ENCODE measurements at places on chromosomes 16 and 17. TPM values are rescaled to one million over a fixed set of nuclear protein-coding genes. Genes with fewer than 3 reads are reported as not detected.
A peak's percentile ranks its signal among the peaks of the same experiment; 100 is the strongest.

Gene PIRT
- not detected for total RNA-seq

Gene CHST5
- not detected for total RNA-seq

Gene REXO5
- total RNA-seq, result 33.5 TPM

Gene DHRS7C
- total RNA-seq, result not detected

Gene FBF1
- total RNA-seq, result 20.7 TPM

Gene NPIPB8
- total RNA-seq, result 0.34 TPM

Gene ACSM2A
- not detected for total RNA-seq

Gene MYL11
- 7.2 TPM for total RNA-seq

Gene LPO
- not detected for total RNA-seq

Gene VWA3A
- total RNA-seq, result not detected

Gene TPSG1
- not detected for total RNA-seq

Gene CHD9NB
- 1.8 TPM for total RNA-seq

Gene PLLP
- total RNA-seq, result not detected

DNA sequence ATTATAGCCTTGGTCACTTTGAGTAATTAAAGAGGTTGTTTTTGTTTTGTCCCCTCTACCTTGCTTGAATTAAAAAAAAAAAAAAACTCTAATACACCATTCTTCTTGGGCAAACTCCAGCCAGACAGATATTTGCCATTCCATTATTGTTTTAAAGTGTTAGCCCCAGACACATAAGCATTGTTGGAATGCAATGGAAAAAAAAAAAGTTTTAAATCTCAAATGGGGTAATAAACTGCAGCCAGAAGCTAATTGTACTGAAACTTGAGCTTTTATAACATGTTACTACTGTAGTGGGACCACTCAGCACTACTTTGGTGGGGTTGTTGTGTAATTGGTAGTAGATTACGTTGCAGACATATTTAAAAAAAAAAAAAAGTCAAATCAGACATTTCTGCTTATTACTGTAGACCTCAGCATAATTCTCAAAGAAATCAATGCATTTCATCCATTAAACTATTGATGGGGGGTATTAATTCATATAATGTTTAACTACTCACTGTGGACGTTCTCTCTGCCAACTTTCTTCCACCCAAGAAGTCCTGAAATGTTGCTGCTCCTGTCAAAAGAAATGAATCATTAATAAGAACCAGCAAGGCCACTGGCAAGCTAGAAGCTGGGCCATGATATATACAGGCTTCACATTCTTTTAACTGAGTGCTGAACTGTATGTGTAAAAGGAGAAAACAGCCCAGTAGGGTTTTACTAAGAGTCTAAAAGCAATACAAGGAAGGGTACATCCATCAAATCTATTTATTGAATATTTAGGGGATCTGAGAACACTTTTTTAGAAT is 626.6 kb upstream of the SOX9 start:
- no peak for DNase-seq

DNA sequence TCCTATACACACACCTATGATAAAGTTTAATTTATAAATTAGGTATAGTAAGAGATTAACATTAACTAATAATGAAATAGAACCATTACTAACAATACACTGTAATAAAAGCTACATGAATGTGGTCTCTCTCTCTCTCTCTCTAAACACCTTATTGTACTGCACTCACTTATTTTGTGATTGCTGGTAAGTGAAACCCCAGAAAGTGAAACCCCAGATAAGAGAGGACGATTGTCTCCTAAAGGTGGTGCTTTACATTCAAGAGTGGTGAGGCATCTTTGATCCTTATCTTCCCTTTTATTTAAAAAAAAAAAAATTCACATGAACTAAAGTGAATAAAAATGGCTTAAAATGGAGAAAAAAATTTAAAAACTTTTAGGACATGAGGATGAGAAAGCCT is 80.1 kb upstream of the TRAP1 start:
- no peak for DNase-seq

DNA sequence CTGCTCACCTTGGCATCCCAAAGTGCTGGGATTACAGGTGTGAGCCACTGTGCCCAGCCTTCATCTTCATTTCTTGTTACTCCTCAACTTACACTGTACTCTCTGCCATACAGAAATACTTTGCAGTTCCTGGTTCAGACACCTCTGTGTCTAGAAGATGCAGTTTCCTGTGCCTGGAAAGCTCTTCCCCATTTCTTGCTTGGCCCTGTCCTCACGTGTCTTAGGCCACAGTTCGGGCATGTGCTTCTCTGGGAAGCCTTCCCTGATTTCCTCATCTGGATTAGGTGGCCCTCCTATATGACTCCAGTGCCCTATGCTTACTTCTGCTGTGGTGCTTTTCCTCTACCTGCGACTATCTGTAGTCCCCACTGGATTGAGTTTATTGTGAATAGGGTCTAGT is 26.5 kb upstream of the CDR2 start:
- DNase-seq, result no peak

GRCh38 chr17:50768346-50768761 is 1.0 kb upstream of the ANKRD40CL start:
- no peak for DNase-seq

DNA sequence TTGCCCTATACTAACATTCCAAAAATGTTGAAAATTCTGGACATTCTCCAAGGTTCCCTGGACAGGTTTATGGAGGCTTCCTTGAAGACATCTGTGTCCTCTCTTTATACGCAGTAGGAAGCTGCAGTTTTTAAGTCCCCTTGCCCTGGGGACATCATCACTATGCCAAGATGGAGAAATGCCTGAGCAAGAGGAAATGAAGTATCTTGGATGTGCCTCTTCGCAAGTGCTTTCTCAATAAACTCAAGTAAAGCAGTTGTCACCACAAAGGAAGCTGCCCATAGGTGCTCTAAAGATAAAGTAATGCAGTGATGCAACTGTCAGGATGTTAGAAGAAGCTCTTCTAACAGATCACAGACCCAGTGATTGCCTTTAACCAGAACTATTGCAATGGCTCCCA is 71.0 kb downstream of the CDYL2 start:
- no peak for DNase-seq

GRCh38 chr17:41002814-41003213 is 3.1 kb upstream of the KRTAP3-2 start:
- peak; percentile 47 for DNase-seq

- DNase-seq, result no peak
These were observed 7.0 kb upstream of the TRIM47 start for GRCh38 chr17:75885431-75885830.

DNA sequence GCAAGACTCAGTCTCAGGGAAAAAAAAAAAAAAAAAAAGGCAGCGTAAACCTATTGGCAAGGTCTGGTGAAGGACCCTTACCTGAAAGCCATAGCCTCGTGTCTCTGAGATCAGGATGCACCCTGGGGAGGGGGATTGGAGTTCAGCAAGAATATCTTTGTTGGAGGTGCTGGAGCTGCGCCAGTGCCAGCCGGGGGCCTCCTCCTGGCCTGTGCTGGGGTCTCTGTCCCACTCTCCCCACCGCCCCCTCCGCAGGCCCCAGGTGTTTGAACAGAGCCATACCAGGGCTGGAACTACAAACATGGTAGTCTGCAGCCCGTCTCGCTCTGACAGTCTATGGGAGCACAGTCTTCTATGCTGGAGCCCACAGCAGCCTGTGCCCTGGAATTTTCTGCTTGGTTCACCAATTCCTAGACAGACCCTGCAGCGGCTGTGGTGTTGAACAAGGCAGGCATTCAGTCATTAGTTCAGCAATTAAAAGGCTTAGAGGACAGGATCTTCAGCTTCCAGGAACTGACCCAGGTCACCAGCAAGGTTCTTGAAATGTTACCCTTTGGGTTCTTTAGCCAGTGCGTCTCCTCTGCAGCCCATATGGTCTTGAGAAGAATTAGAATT is 42.2 kb upstream of the KIFC3 start:
- DNase-seq, result no peak

GRCh38 chr17:44972953-44973352 is 4.8 kb upstream of the C1QL1 start:
- peak; percentile 77 for DNase-seq

DNA sequence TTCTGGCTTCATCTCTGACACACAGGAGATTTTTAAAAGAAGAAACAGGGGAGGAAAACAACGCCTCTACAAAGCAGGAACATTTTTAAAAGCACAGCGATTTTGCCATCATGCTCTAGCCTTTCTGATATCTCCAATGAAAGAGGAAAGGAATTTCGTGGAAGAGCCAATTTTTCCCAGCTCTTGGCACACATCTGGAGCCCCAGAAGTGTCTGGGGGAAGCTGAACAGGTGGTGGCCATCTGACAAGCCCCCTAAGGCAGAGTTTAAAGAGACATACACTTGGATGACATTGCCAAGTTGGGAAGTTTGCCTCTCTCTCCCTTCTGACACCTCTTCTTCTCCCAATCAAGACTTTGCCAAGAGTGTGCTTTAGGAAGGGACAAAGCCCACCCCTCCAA is 82.1 kb downstream of the CCT6B start:
- no peak for DNase-seq

- DNase-seq, result no peak
These were observed 110.0 kb upstream of the CIBAR2 start for GRCh38 chr16:85222155-85222863.

- peak; percentile 82 for DNase-seq
These were observed 147.4 kb upstream of the TBX2 start for GRCh38 chr17:61251939-61252865.

GRCh38 chr17:59299400-59300092 is 31.9 kb upstream of the YPEL2 start:
- DNase-seq, result no peak

DNA sequence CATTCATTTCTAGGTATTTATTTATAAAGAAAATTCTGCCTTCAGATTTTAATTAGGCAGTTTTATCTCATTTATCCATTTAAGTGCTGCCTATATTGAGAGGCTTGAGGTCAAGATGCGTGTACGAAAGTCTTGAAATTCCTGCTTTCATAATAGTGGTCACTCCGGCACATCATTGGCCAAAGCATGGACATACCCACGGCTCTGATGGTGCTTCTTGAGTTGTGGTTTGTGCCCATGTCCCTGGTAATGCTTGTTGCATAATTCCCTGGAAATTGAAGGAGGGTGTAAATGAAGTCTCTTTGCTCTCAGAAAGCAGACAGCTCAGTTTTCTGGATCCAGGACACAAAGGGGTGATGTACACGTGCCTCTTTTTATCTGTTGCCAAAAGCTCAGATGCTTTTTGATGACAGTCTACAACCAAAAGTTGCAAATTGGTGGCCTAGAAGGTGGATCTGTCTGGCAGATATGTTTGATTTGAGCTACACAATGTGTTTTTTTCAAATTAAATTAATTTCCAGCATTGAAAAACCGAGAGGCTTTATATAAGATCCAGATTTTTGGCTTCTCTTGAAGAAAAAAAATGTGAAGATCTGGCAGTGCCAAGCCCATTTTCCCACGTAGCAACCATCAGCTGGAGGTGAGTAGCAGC is 94.4 kb downstream of the SHISA9 start:
- no peak for DNase-seq

GRCh38 chr16:73891129-73891542 is 405.5 kb upstream of the PSMD7 start:
- no peak for DNase-seq

GRCh38 chr16:52912565-52913173 is 140.0 kb downstream of the CHD9NB start:
- peak; percentile 55 for DNase-seq

- DNase-seq, result no peak
These were observed 79.8 kb downstream of the ZNF423 start for GRCh38 chr16:49776085-49776595.

GRCh38 chr17:65850486-65850885 is 289.0 kb upstream of the AXIN2 start:
- DNase-seq, result peak; percentile 50

DNA sequence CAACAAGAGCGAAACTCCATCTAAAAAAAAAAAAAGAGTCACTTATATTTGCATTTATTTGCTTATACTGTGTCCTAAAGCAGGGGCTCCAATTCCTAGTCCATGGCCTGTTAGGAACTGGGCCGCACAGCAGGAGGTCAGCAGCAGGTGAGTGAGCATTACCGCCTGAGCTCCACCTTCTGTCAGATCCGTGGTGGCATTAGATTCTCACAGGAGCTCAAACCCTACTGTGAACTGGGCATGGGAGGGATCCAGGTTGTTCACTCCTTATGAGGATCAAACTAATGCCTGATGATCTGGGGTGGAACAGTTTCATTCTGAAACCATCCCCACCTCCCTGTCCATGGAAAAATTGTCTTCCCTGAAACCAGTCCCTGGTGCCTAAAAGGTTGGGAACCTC is 24.9 kb downstream of the ITGB3 start:
- DNase-seq, result no peak

DNA sequence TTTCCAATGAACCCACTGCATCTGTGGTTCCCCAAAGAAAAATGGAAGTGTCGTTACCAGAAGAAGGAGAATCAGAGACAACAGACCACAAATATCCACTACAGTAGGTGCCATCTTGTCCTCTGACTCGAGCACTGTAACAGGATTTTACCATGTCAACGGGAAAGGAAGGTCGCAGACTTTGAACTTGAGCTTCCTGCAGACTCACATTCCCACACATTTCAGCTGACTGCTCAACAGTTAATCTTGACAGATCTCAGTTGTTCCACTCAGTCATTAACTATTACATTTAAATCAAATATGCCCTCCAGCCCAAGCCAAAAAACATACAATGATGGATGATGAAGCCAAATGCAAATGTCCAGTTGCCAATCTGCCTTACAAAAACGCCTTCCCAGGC is 37.0 kb downstream of the GAS7 start:
- DNase-seq, result no peak

DNA sequence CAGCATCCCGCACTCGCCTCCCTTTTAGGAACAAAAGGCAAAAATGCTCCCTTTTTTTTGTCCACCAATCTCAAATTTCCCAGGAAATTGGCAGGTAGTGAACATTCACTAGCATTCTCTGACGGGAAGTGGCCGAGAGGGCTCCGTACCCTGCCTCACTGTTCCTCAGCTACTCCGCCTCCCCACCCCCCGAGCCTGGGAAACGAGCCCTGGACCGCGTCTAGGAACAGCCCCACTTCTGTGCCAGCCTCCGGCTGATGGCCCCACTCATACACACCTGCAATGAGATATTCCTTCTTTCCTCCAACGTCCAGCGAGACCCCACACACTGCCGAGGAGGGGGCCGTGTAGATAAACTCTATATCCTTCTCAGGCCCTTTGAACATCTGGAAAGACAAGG is 30.0 kb upstream of the USP36 start:
- DNase-seq, result no peak

DNA sequence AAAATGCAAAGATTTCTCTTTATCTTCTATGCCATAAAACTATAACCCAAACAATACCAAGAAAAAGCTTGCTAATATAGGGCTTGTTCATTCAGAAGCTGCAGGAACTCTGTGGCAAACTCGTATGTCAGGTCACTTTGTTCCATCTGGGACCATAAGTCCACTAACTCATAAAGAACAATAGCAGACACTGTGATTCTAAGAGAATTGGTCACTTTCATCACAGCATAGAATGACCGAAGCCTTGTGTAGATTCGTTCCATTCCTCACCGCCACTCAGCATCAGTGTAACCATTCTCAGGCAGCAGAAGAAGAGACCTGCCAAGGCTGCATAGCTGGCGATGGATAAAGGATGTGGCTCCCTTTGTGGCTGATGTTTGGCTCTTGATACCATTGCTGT is 30.3 kb upstream of the VAT1L start:
- DNase-seq, result no peak

- no peak for DNase-seq
These were observed 582.7 kb upstream of the PSMD7 start for GRCh38 chr16:73713778-73714495.

GRCh38 chr17:6384481-6384880 is 50.4 kb downstream of the AIPL1 start:
- no peak for DNase-seq

- DNase-seq, result no peak
These were observed 121.2 kb downstream of the SNX11 start for GRCh38 chr17:48228720-48229119.

Data from LHCN-M2 (cell line).